ENCODE measurements at places on chromosomes 11 and 22.

DNA sequence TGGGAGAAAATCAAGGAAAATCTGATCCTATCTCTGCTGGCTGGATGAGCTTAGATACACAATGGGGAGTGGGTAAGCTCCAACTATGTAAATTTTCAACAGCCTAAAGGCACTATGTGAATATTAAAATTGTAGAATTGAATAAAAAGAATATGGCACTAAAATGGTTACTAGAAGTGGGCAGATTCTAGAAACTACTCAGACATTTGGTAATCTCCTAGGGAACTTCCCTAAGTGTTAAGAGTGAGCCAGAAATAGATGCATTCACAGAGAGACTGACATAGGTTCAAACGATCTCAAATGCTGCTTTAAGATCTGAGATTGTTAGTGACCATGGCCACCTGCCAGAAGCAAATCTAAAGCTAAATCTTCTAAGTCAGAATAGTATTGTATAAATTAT is 4.3 kb upstream of the OR52E1 start:
- no peak for DNase-seq

DNA sequence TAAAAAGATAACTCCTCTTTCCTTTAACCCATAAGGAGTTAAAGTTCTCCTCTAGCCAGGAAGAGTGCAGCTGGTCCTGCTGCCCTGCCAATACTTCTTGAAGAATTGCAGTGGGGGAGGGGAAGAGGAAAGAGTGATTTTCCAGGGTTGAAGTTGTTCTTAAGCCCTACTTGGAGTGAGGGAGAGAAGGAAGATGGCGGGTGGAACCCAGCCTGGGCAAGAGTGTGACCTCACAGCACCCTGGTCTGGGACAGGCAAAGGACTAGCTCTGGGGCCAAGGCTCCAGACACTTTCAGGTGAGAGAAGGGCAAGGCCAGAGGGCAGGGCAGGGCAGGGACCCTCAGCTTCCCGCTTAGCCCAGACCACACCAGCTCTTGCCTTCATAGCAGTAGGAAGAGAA is 6.6 kb downstream of the TNKS1BP1 start:
- DNase-seq, result no peak

GRCh38 chr11:57556041-57556440 is 11.4 kb downstream of the UBE2L6 start:
- no peak for DNase-seq

GRCh38 chr11:35683728-35684339 is 21.3 kb downstream of the TRIM44 start:
- DNase-seq, result no peak

DNA sequence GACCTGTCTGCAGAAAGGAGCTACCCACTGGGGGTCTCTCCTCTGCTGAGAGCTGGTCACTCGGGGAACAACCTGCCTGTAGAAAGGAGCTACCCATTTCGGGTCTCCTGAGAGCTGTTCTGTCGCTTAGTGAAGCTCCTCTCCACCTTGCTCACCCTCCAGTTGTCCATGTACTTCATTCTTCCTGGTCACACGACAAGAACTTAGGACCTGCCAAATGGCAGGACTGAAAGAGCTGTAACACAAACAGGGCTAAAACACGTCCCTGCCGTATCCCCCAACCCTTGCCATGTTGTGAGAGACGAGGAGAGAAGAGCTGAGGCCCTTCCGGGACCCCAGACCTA is 24.1 kb upstream of the RNASEH2C start:
- DNase-seq, result no peak

DNA sequence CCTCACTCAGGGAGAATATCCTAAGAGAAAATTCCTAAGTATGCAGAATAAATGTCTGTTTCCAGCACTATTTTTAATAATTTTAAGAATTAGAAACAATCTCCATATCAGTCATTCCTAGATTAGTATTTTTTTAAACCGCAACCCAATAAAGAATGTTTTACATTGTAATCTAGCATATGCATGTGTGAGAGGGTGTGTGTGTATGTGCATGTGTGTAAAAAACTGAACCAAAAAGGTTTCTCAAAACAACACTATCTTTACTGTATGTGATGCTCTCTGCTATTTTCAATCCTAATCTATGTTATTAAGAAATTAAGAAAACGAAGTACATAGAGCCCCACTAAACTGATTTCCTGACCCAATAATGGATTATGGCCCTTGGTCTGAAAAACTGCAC is 90.6 kb upstream of the AKIP1 start:
- DNase-seq, result no peak

DNA sequence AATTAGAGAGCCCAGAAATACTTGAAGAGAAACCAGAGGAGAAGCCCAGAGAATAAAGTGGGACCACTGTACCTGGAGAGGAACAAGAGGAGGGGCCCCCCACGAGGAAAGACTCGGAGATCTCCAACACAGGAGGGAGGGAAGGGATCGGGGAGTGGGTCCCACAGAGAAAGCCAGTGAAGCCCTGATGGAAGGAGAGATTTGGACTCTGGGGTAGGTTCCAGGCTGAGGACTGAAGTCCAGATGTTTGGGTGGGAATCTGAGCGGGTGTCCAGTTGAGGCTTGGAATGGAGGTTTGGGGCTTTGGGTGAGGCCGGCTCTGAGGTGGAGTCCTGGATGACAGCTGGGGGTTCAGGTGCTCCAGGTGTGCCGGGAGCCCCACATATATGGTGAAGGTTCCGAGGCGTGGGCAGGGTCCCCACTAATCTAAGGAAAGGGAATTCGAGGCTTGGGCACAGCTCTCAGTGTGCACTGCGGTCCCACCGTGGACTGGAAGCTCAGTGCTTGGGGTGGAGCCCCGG is 32.6 kb downstream of the PDE2A start:
- DNase-seq, result no peak

GRCh38 chr11:128548649-128549255 is 38.6 kb downstream of the ETS1 start:
- no peak for DNase-seq

DNA sequence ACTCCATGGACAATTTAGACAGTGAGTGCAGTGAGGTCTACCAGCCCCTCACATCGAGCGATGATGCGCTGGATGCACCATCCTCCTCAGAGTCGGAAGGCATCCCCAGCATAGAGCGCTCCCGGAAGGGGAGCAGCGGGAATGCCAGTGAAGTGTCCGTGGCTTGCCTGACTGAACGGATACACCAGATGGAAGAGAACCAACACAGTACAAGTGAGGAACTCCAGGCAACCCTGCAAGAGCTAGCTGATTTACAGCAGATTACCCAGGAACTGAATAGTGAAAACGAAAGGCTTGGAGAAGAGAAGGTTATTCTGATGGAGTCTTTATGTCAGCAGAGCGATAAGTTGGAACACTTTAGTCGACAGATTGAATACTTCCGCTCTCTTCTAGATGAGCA is 51.4 kb downstream of the SPECC1L start:
- no peak for DNase-seq

DNA sequence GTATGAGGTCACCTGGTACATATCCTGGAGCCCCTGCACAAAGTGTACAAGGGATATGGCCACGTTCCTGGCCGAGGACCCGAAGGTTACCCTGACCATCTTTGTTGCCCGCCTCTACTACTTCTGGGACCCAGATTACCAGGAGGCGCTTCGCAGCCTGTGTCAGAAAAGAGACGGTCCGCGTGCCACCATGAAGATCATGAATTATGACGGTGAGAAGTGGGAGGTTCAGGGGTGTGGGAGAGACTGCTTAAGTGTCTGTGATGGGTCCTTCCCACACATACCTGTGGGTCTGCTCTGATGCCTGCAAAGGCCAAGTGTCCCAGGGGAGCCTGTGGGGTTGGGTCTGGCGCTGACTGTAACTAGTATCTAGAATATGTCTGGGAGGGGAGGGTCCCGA is 3.9 kb downstream of the APOBEC3G start:
- no peak for DNase-seq

Data from stimulated activated CD4-positive, alpha-beta T cell treated with anti-CD3 and anti-CD28 coated beads, Interleukin-4, amount 100 ng/mL, for 4 hours (primary cell).